ENCODE measurements at places on chromosomes 13 and 19.

GRCh38 chr13:28316836-28317235 lies 178.1 kb downstream of the FLT1 start:
- DNase-seq: no peak

DNA sequence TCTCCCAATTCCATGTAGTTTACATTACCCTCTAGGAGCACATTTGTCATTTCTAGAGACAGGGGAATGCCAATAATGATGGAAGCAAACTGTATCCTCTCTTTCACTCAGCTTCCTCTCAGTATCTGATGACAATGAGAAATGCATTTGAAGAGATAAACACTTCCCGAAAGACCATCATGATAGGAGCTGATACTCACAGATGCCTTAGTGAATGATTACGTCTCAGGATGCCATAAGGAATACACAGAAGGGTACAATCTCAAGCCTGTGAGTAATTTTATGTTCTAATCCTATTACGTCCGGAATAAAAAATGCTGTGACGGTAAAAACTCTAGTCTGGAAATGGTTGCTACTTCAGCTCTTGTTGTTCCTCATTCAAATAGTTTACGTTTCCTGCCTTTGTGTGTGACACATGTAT lies 663.8 kb upstream of the MIR17HG start:
- no peak for DNase-seq

DNA sequence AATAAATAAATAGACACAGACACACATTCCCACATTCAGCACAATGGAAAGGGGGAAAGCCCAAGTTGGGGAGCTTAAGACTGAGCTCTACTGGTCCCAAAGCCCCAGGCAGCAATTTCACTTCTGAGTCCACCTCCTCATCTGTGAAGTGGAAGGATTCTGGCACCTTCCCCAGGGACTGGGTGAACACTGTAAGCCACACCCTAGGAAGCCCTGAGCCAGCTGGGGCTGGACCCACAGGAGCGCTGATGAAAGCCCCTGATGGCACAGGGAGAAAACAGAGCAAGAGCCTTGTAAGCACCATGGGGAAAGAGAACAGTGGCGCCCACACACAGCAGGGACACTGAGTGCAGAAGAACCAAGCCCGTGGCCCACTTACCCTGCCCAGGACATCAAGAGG lies 37.8 kb downstream of the EPS15L1 start:
- DNase-seq: no peak

DNA sequence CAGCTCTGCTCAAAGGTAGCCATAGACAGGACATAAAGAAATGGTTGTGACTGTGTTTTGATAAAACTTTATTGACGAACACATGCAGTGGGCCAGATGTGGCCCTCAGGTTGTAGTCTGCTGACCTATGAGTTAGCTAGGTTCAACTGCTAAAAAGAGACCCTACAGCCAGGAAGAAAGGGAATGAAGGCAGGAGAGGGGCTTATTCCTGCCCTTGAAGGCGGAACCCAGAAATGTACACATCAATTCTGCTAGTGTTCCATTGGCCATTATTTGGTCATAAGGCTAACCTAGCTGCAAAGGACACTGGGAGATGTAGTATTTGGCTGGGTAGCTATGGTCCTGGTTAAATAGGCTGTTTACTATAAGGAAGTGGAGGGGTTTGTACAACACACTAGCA lies 18.0 kb downstream of the APBA3 start:
- DNase-seq: no peak
